ENCODE measurements at places on chromosomes 3 and 15.

DNA sequence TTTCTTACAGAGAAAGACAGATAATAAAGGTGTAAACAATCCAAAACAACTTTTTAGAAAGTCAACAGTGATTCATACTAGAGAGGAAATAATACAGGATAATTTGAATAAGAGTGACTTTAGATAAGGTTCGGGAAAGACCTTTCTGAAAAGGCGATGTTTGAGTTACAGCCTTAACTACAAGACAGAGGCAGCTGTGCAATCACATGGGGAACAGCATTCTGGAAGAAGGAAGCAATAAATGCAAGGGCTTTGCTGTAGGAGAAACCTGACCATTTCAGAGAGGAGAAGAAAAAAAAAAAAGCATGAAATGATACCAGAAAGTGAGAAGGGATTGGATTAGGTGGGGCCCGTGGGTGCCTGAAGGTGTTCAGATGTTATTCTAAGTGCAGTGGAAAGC, 200.6 kb upstream of the ATP11B start:
- no peak for DNase-seq

GRCh38 chr3:20324664-20325478, 138.9 kb upstream of the SGO1 start:
- no peak for DNase-seq

GRCh38 chr15:39508536-39508935, 72.3 kb upstream of the THBS1 start:
- DNase-seq, result no peak

GRCh38 chr15:48675436-48675835, 29.9 kb upstream of the FBN1 start:
- DNase-seq, result no peak

DNA sequence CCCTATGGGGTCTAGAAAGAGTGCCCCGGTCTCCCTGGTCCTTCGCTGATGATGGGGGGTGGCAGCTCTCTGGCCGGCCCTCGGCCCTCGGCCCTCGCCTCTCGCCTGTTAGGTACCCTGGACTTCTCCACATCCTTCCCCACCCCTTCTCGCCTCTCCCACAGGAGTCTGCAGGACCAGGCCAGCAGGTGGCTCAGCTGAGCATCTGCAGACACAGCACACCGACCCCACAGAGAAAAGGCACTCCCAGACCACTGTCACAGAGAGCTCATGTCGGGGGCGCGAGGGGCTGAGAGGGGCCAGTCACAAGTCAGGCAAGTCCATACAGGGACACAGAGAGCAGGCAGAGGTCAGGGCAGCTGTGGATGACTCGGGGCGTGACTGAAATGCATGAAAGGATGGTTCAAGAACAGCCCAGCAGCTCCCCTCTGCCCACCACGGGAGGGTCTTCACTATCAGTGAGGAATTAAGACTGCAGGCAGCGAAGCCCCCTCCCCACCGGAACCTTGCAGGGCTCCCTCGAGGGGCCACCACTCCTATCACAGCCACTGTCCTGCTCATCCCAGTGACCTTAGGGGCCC, 181.7 kb upstream of the NSMCE3 start:
- no peak for DNase-seq

DNA sequence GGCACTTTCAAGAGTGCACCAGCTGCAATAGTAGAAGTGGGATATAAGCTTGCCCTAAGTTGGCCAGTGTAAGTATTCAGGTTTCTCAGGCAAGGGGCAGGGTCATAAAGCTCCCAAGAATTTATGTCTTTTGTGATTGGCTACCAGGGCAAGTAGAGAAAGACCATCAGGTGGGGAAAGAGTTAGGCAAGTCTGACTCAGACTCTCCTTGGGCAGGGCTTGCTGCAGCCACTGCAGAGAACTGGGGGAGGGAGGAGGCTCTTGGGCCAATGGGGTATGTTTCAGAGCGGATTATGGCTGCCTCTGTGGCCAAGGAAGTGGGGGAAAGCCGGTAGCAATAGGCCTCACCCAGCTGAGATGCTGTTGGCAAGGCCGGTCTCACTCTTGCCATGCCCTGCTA, 44.6 kb upstream of the SLC25A36 start:
- DNase-seq, result no peak

DNA sequence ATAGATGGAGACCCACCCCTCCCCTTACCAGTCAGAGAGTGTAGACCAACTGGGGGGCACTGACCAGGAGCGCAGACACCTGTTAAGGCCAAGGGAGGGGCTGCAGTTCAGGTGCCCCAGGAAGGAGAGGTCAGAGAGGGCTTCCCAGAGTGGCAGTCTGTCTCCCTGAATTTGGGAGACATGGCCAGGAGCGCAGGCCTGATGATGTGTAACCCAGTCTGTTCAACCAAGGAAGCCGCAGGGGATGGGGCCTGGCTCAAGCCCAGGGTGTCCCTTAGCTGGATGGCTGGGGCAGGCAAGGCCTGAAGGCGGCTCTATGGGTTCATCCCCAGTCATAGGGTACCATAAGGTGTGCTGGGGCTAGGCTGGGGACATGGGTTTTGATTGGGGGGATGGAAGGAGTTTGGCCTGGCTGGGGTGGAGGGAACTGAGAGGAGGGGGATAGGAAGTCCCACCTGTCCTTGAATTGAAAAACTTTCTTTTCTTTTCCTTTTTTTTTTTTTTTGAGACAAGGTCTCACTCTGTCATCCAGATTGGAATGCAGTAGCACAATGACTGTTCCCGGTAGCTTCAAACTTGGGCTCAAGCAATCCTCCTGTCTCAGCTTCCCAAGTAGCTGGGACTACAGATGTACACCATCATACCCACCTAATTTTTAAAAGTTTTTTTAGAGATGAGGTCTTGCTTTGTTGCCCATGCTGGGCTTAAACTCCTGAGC, 75.7 kb downstream of the SMAD6 start:
- DNase-seq, result no peak

- no peak for DNase-seq
Observed at GRCh38 chr3:157533298-157534070, 30.3 kb upstream of the VEPH1 start.

- DNase-seq, result no peak
Observed at GRCh38 chr3:186225603-186226002, 116.7 kb upstream of the ETV5 start.

- no peak for DNase-seq
Observed at GRCh38 chr3:15726043-15726442, 71.7 kb downstream of the ANKRD28 start.

DNA sequence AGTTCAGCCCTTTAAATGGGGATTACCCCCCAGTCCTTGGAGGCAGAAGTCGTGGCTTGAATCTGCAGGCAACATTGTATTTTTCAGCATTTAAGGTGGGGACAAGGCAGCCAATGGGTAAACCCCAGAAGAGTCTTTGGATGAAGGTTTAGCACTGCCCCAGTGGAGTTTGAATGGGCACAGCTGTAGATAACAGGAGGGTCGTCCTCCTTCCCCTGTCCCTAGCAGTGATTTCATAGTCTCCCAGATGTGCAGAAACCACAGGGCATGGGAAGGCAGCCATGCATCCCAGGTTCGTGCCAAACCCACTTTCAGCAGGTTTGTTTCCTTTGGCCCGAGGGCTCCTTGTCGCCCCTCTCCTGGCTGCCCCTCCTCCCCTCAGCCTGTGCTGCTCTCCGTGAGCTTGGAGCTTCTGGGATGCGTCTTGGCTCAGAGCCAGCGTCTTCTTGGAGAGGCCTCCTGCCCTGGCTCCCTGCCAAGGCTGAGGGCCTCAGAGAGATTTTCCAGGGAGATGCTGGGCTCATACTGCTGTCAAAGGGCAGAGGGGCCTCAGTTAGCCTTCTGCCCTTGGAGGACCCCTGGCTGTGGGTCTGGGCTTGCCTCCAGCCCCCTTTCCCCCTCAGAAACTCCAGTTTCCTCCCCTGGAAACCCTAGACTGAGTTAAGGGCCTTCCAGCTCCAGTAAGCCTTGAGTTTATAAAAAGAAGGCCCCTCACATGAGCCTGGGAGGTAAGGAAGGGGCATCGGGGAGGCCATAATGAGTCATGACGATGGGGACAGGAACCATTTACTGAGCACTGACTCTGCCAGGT, 48.9 kb upstream of the POLG start:
- peak; percentile 90 for DNase-seq

- no peak for DNase-seq
Observed at GRCh38 chr15:82858932-82859331, 49.5 kb downstream of the WHAMM start.

DNA sequence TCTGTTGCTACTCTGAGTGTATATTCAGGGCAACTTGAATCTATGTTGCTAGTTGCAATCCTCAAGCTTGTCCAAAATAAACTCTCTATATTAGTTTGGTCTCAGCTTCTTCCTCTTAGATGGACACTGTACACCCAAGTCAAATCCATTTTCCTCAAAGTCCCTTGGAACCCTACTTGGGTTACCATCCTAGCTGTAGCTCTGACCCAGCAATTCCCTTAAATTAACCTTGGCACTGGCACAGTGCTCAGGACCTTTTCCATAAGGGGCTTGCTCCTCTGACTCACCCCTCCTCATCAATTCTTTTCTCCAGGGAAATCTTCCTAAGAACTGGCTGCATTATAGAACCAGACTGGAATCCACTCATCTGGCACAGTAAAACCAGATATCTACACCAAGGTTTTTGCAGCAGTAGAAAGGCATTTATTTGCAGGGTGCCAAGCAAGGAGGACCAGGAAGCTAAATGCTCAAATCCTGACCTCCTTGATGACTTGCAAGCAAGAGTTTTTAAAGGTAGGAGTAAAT, 44.9 kb upstream of the B3GALNT1 start:
- DNase-seq, result no peak

DNA sequence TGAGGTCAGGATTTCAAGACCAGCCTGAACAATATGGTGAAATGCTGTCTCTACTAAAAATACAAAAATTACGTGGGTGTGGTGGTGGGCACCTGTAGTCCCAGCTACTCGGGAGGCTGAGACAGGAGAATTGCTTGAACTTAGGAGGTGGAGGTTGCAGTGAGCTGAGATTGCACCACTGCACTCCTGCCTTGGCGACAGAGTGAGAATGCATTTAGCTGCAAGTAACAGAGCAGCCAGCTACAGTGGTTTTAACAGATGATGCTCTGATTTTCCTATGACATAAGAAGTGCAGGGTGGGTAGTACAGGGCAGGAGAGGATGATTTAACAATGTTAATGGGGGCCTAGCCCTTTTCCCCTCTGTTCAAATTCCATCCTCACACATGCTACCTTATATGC, 267.9 kb downstream of the RPLP1 start:
- no peak for DNase-seq

DNA sequence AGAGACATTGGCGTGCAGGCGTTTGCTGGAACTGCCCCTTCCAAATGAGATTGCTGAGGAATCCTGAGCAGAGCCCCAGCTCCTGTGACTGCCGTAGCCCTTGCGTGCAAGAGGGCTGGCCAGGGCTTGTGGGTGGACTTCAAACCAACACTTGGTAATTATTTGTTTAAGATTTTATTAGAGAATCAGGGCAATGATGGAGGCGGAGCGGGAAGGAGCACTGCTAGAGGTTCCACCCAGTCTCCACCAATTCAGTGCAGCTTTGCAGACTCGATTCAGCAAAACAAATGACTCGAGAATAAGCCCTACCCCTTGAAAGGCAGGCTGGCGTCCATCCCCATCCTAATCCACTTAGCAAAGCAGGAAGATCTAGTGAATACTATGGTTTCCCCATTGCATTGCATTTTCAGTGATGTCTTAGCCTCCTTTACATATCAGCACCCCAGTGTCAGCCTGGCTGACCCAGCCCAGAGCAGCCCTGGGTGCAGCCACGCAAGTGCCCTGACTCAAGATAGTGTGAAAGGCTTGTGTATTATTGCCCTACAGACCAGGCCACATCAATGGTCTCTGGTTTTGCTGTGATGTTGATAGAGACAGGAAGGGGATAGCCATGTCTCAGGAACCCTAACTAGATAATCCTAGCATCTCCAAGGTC, 26.0 kb downstream of the GLDN start:
- no peak for DNase-seq

- DNase-seq, result no peak
Observed at GRCh38 chr15:31487811-31488436, 161.3 kb downstream of the KLF13 start.

- no peak for DNase-seq
Observed at GRCh38 chr3:55483196-55484095, 3.7 kb downstream of the WNT5A start.

GRCh38 chr3:14423197-14423743, 20.9 kb downstream of the SLC6A6 start:
- DNase-seq, result no peak

DNA sequence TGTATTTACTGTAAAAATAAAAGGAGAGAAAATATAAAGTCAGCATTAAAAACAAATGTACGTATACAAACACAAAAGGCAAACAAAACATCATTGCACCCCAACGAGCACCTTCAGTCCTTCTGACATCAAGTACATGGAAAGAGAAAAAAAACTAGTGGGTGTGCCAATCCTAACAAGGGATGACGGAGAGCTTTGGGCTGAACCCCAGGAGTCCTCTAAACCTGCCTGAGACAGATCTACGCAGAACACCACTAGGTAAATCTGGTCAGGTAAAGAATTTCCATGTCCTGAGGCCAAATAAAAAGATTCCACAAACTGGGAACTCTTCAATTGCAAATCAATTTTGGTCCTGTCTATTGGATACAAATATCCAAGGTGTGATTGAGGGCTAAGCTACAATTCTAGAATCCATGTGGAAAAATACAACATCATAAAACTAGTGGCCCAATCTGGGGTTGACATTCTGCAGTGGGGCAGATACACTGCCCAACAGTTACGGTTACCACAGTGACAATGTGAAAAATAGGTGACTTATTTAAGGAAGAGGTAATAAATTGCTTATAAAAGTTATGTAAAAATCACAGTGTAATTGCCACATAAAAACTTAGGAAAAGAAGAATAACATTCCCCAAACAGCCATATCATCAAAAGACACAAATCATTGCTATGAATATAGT, 14.2 kb downstream of the IFT80 start:
- no peak for DNase-seq

- no peak for DNase-seq
Observed at GRCh38 chr3:143633816-143634215, 214.5 kb downstream of the SLC9A9 start.

DNA sequence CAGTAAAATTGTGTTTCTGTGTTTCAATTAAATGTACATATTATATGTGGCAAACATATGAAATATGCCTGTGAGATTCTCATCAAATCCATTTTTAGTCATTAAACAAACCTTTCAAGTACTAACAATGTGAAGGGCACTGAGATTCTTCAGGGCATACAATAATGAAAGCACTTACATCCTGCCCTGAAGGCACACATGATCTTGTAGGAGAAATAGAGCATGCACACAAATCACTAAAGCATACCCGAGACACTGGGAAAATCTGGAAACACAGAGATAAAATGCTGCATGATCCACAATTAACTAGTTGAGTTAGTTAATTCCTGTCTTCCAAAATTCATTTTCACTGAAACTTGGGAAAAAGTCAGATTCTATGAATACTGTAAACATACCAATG, 810.5 kb upstream of the NECTIN3 start:
- no peak for DNase-seq

GRCh38 chr15:24696842-24697241, 21.3 kb downstream of the NPAP1 start:
- no peak for DNase-seq

Data from NCI-H1105 (cell line).